Activated naive CD8-positive, alpha-beta T cell treated with anti-CD3 and anti-CD28 coated beads, Interleukin-2, amount 50 U/mL, for 24 hours (primary cell): ENCODE measurements at places on chromosomes 7 and 10.

DNA sequence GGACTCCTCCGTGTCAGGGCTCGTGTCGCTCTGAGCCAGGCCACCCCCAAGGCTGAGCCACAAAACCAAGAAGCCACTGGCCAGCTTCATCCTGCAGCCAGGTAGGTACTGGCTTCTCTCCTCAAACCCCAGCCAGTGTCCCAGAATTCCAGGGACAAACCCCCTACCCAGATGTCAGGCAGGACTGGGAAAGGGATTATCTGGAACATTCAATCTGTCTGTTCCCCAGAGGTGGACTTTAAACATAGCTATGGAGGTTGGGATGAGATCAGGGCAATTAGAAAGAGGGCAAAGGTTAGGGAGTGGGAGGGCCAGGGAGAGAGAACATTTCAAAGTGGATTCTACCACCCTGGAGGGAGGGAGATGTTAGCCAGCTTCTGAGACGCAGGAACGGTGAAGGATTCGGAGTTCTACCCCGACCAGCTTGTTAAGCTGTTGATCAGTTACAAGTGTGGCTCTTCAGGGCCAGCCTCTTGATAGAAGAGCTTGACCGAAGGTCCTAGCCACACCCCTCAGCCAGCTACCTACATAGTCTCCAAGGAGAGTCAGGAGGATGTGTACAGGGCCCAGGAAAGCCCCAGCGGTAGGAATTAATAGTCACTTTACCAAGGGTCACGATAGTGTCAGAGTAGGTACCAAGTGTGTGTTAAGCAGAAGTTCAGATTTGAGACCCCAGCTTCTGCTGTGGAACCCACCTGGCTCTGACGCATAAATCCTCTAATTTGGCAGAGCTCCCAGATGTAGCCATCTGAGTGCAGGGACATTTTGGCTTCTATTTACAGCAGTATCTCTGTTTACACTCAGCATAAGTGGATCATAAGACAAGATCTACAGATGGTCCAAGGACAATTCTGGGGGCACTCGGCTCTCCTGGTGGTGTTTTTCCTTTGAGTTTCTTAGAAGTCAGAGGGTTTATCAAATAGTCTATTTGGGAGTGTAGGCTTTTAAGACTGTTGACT, at the start of gene PLA2G12B:
TSS of gene PLA2G12B (minus strand) at position 211 of the 959 bp plus-strand sequence. CDS start at position 90, 121 bp downstream.
- DNase-seq: no peak
- peaks cover 11% of the 10 kb centered on the region for H3K27me3 ChIP-seq
- no peak within 1 kb of the TSS for H3K27ac ChIP-seq

DNA sequence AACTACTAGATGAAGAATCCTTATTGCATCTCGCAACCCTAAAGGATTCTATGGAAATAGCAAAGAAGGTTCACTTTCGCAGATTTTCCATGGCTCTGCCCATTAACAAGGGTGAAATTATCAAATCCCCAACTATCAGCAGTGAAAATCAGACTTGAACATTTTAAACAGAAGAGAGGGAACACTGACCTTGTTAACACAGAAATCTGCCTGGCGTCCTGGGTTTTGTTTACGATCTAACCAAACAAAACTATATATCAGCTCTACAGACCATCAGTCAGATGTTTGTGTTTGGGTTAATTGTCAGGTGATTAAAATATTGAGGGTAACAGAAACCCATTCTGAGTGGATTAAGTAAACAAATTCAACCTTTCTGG, 1.9 kb downstream of the CTTNBP2 start:
- H3K27ac ChIP-seq: no peak overlapping the region
- no peak for DNase-seq
- no peak overlapping the region for H3K4me3 ChIP-seq

GRCh38 chr7:104153287-104153686, 54.5 kb downstream of the ORC5 start:
- no peak overlapping the region for H3K4me3 ChIP-seq
- no peaks in the 10 kb centered on the region for H3K4me1 ChIP-seq
- no peak overlapping the region for H3K27ac ChIP-seq
- H3K27me3 ChIP-seq: no peaks in the 10 kb centered on the region
- DNase-seq: no peak

DNA sequence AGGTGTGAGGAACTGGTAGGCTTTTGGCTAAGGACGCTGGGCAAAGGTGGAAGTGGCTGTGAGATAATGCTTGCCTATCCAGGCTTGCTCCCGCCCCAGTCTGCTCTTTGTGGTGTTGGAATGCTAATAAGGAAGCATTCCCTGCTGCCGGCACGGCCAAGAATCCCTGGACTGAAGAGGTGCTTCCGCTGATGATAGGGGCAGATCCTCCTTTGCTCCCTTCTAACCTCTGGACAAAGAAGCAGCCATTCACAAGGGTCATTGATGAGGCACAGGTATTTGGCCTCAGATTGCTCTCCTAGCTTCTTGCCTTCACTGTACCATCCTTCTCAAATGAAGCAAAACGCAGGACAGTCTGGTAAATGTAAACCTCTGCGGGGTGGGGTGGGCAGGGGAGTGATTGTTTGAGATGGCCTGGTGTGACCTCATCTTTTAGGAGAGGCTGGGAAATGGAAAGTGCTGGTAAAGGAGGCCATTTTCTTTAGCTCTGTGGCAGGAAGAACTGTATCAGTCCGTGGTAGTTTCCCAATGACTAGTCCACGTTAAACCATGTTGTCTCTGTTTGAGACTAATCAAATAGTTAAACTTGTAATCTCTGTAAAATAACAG, 1.7 kb downstream of the PGAM1 start:
- DNase-seq: peak; percentile 41
- peak overlapping the region; percentile 100 for H3K27ac ChIP-seq
- H3K4me1 ChIP-seq: peaks cover 62% of the 10 kb centered on the region
- peaks cover 2% of the 10 kb centered on the region for H3K27me3 ChIP-seq

DNA sequence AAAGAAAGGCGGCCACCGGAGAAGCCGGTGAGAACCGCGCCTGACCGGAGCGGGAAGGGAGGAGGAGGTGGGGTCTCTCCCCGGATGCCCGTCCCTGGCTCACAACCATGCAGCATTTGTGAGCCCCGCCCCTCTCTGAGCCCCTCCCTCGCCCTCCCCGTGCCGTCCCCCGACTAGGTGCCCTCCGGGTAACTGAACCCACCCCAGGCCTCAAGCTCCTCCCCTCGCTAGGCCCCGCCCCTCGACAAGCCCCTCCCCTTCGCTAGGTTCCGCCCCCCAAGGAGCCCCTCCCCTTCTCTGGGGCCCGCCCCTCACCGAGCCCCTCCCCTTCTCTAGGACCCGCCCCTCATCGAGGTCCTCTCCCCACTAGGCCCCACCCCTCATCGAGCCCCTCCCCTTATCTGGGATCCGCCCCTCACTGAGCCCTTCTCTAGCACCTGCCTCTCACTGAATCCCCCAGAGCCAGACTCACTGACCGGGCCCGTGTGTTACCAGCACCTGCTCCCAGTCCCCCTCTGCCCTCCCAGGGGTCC, 42.2 kb upstream of the HSPB1 start:
- H3K36me3 ChIP-seq: no peaks in the 10 kb centered on the region
- H3K27me3 ChIP-seq: peaks cover 41% of the 10 kb centered on the region
- DNase-seq: peak; percentile 48
- H3K4me1 ChIP-seq: no peaks in the 10 kb centered on the region
- no peak overlapping the region for H3K4me3 ChIP-seq
- H3K27ac ChIP-seq: no peak overlapping the region

GRCh38 chr7:142250705-142251104, 7.2 kb downstream of the PRSS58 start:
- H3K4me1 ChIP-seq: no peaks in the 10 kb centered on the region
- H3K27me3 ChIP-seq: no peaks in the 10 kb centered on the region
- no peak overlapping the region for H3K27ac ChIP-seq
- no peak for DNase-seq

- H3K27me3 ChIP-seq: peaks cover 4% of the 10 kb centered on the region
- H3K27ac ChIP-seq: no peak overlapping the region
- H3K4me1 ChIP-seq: no peaks in the 10 kb centered on the region
- no peaks in the 10 kb centered on the region for H3K36me3 ChIP-seq
These were observed 269.5 kb downstream of the TRIL start for GRCh38 chr7:28688651-28689050.

- peaks cover 10% of the 10 kb centered on the region for H3K27me3 ChIP-seq
- H3K36me3 ChIP-seq: no peaks in the 10 kb centered on the region
- H3K4me3 ChIP-seq: no peak overlapping the region
- H3K27ac ChIP-seq: no peak overlapping the region
- H3K4me1 ChIP-seq: peaks cover 11% of the 10 kb centered on the region
- no peak for DNase-seq
These were observed 65.5 kb upstream of the NKX6-2 start for GRCh38 chr10:132851451-132851850.

DNA sequence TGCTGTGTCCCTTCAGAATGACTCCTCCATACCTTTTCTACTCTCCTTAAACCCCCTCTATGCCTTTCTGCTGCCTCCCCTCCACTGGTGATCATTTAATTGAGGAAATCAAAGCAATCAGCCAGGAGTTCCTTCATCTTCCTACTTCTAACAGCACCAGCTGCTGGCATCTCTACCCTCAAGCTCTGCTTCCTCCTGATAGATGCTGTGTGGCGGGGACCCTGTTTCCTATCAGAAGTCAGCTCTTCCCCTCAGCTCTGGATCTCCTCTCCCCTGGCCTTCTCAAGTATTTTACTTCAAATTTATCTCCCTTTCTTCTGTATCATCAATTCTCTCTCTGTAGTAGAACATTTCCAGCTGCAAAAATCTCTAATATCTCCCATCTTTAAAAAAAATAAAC, 183.7 kb downstream of the ELMO1 start:
- no peaks in the 10 kb centered on the region for H3K27me3 ChIP-seq
- H3K36me3 ChIP-seq: peaks cover 14% of the 10 kb centered on the region
- H3K4me1 ChIP-seq: peaks cover 11% of the 10 kb centered on the region
- no peak overlapping the region for H3K4me3 ChIP-seq
- no peak for DNase-seq

- H3K27ac ChIP-seq: no peak overlapping the region
- no peak overlapping the region for H3K4me3 ChIP-seq
- no peaks in the 10 kb centered on the region for H3K36me3 ChIP-seq
- H3K27me3 ChIP-seq: no peaks in the 10 kb centered on the region
- no peak for DNase-seq
- peaks cover 12% of the 10 kb centered on the region for H3K4me1 ChIP-seq
These were observed 46.4 kb downstream of the MTURN start for GRCh38 chr7:30181211-30181610.

GRCh38 chr7:49483142-49483541, 290.3 kb upstream of the VWC2 start:
- H3K27me3 ChIP-seq: no peaks in the 10 kb centered on the region
- no peak overlapping the region for H3K27ac ChIP-seq
